ENCODE measurements at places on chromosomes 12 and 14.

DNA sequence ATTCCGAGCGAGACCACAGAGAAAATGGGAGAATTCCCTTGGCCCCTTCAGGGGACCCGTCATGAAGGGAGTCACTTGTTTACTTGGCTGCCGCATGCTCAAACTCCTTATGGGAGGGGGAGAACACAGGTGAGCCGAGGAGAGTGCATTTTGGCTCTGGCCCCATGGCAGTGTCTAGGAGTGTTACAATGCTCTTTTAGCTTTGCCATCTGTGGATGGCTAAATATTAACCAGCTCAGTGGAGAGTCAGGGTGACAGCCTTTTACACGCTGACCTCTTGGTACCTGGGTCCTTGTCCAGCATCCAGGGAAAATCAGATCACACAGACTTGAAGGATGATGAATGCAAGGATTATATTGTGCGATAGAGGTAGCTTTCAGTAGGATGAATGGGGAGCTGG, 146.4 kb upstream of the ATXN7L3B start:
- DNase-seq: no peak

DNA sequence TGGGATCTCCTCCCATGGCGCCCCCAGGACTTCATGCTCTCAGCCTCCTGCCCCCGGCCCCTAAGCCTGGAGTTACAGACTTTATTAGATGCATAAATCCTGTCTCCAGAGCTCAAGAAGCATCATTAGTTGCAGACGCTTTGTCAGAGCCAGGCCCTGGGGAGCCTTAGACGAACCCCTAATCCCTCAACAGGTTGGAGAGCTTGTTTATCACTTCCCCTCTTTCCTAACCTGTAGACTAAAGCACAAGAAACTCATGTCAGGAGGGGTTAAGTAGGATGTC, 260 bp upstream of the NPFF start:
- DNase-seq: no peak

GRCh38 chr14:100857233-100857922, 31.5 kb downstream of the MEG3 start:
- no peak for DNase-seq

DNA sequence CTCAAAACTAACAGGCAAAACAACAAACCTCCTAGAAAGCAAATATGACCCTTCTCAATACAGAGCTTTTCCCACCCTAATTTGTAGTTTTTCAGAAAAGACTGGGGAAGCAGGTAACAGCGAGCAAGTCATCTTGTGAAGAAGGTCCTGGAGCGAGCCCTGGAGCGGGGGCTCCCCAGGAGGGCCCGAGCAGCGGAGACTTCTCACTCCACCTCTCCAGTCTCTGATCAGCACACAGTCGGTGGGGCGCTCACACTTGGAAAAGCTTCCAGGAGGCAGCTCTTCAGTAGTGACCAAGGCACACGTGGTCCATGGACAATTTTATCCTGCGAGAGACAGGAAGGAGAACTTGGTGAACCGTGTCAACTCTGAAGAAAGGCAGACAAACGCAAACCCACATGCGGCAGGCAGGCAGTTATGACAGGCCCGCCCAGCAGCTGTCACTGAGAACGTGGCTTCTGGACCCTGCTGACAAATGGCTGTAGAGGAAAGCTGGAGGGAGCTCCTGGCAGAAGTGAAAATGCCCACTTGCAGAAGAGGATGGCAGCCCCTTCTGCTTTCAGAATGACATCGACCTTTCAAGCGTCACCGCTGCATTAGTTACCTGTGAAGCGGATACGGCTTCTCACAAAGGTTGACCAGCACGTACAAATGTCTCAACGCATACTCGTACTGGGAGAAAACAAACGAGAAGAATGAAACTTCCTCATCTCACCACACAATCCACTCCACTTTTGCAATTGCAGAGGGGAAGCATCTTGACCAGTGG, 44.2 kb downstream of the LGMN start:
- no peak for DNase-seq

DNA sequence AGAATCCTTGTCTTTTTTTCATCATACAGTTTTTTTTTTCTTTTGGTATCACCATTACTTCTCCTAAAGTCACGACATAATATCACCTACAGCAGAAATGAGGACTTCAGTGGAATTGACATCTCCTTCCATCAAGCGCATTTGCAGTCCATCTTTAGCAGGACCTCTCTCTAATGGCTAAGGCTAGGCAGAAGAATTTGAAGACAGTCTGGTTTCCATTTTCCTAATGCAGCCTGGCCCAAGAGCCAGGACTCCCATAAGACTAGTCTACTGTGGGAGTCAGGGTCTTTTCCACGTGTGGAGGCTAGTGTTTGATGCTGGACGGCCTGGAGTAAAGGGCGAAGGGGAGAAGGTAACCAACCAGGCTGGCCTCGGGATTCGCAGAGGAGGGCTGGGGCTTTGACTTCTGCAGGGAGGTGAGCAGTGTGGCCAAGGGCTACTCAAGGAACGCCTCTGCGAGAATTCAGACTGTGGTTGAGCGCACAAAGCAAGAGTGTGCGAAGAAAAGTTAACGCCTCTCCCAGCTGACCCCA, 769 bp upstream of the ZNF740 start:
- DNase-seq: no peak

DNA sequence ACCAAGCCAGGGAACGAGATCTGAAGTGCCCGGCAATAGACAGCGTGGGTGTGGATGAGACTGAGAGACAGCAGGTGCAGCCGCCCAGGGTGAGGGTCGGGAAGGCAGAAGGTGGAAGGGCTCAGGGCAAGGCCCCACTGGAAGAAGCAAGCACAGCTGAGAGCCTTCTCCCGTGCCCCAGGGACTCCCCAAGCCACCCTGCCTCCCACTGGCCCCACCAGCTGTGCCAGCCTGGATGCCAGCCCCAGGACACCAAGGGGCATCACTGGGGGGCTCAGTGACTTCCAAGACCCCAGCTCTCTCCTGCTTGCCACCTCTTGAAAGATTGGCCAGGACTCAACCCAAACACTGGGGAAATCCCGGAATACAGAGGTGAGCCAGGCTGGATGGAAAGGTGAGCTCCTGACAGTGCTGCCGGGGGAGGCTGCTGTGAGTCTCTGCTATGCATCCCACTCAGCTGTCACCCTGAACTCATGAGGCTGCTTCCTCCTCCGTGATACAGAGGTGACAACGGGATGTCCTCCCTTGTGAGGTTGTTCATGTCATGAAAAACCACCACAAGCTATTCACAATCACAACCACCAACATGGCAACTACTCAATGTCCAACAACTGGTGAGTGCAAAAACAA, 13.8 kb downstream of the TESC start:
- DNase-seq: no peak

- DNase-seq: no peak
Measured at GRCh38 chr14:59354666-59355065, 110.5 kb downstream of the GPR135 start.

GRCh38 chr12:98863167-98863566, 218.1 kb downstream of the APAF1 start:
- peak; percentile 52 for DNase-seq

DNA sequence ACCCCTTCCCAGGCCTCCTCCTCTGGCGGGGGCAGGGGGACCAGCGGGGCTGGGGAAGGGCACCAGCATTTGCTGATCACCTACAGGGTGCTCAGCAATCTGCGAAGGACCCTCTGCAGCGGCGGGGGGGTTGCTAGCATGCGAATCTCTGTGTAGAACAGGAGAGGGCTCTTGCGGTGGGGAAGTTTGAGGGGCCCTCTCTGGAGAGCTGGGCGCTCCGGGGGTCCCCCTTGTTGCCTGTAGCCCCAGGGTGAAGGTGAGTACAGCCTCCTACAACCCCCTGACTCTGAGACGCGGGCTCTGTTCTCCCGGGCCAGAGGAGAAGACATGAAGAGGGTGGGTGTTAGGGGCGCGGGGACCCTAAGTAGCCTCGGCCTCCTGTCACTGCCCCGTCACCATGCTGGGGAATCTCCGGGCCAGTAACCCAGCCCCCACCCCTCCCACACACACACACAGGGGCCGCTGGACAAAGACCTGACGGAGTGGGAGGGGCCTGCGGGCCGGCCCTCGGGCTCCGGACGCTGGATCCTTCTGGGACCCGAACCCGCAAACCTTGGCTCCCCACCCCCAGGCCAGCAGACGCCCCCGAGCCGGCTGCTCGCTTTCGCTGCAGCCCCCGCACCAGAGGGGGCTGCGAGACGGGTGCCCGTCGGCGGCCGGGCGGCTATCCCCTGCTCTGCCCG, 734 bp downstream of the FIGNL2 start:
- no peak for DNase-seq

DNA sequence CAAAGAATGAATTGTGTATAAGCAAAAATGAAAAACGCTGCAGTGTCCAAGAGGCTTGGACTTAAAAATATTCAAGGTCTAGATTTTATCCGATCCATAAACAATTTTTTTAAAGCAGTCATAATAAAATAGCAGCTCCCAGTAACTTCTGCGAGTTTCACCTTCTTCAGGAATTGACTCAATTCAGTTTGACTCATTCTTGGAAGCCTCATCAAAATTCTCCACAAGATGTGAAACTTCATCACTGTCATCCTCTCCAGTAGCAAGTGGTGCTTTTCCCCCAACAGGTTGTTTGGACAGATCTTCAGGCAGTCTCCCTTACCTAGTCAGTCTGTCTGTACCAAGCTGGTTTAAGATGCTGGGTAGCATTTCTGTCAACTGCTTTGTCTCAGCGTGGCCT, 93.5 kb upstream of the FOXG1 start:
- DNase-seq: no peak

GRCh38 chr12:63844391-63845341, at the start of gene SRGAP1:
Gene SRGAP1, plus strand, starts transcription at chr12:63844700. Its CDS starts 117 bp downstream, at chr12:63844817.
- no peak for DNase-seq

GRCh38 chr12:49961111-49961922, at the start of gene AQP5:
Gene AQP5, plus strand, starts transcription at chr12:49961872. Its CDS starts 146 bp downstream, at chr12:49962018.
- no peak for DNase-seq

DNA sequence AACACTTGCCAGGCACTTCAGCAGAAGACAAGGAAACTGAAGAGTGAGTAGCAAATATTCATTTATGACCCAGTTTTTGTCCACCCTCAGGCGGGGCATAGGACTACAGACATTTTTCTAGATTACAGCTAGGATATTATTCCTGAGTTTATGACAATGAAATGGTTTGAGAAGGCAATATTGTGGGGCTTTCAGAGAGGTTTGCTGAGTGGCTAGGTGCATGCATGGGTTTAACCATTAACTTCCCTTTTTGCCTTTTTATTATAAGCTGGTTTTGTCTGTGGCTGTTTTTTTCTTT, 104.0 kb upstream of the BCAT1 start:
- DNase-seq: no peak

GRCh38 chr12:57401165-57401564, 29.7 kb downstream of the R3HDM2 start:
- no peak for DNase-seq

DNA sequence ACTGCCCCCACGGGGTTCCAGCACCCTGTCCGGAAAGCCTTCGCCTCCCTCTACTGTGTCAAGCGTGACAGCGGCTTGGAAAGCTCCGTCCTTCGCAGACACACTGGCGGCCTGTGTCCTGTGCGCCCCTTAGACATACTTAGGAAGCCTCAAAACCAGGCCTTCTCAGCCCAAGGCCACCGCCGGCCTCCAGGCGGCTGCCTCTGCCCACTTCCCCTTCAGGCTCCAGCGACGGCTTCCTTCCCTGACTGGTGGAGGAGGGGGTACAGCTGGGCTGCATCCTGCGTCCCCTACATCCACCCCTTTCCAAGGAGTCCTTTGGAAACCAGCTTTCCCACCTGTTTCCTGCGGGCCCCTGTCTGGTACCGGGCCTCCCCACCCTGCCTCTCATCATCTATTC, 2.5 kb upstream of the CACNA2D4 start:
- no peak for DNase-seq
